GM10248 (cell line): ENCODE measurements at places on chromosomes 12 and 14.

DNA sequence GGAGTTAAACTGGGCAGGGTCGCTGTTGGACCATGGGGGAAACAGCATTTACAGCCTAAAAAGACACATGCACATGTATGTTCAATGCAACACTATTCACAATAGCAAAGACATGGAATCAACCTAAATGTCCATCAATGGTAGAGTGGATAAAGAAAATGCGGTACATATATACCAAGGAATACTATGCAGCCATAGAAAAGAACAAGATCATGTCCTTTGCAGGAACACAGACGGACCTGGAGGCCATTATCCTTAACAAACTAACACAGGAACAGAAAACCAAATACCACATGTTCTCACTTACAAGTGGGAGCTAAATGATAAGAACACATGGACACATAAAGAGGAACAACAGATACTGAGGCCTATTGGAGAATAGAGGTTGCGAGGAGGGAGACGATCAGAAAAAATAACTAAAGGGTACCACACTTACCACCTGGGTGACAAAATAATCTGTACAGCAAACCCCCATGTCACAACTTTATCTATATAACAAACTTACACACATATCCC is 25.0 kb upstream of the SRP54 start:
- no peak for DNase-seq

DNA sequence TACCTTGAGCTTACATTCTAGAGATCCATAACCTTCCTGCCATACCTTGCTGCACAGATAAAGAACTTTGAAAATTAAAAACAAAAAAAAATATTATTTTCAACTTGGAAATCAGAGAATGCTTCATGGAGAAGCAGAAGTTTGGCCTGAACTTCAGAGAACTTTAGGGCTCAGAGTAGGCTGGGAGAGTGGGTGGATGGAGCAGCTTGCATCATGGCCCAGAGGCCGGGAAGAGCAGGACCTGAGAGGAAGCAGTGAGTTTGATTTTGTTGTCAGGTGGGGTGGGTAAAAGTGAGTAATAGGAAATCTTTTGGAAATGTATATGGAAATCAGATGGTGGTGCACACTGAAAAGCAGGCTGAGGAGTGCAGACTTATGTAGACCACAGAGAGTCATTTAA is 228.5 kb upstream of the KRR1 start:
- DNase-seq: no peak

DNA sequence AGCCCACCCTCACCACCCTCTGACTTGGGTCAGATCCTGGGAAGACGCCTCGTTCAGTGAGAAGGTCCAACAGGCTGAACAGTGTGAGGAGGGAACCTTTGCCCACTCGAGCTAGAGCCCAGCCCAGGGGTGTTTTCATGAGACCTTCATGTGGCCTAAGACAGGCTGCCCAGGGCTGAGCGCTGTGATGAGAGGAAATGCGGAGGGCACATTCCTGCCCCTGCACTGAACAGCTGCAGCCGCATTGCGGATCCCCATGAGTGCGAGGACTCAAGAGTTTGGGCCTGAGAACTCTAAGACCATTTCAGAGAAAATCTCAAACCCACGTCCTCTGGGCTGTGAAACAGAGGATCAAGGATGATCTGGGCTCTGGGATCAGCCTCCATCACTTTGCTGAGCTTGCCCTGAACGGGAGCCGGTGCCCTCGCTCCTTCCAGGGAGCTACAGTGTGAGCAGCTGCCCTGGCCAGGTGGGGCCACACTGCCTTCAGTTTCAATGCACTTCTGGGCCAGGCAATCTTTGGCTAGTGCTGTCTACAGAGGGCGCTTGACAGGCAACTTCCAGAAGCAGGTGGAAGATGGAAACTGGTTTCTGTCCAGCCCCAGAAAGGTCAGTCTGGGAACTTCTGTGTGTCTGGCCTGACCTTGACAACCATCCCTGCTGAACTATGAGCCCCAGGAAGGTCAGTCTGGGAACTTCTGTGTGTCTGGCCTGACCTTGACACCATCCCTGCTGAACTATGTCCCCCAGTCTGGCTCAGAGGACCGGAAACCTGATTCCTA is 43.5 kb upstream of the P2RX7 start:
- no peak for DNase-seq

GRCh38 chr12:105262461-105263184 is 26.6 kb upstream of the APPL2 start:
- no peak for DNase-seq

DNA sequence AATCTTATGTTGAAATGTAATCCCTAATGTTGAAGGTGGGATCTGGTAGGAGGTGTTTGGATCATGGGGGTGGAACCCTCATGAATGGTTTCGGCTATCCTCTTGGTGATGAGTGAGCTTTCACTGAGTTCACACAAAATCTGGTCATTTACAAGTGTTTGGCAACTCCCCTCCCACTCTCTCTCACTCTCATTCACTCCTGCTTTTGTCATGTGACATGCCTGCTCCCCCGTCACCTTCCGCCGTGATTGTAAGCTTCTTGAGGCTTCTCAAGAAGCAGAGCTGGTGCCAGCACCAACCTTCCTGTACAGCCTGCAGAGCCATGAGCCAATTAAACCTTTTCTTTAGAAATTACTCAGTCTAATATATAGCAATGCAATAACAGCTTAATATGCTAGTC is 245.4 kb downstream of the BMP4 start:
- no peak for DNase-seq

DNA sequence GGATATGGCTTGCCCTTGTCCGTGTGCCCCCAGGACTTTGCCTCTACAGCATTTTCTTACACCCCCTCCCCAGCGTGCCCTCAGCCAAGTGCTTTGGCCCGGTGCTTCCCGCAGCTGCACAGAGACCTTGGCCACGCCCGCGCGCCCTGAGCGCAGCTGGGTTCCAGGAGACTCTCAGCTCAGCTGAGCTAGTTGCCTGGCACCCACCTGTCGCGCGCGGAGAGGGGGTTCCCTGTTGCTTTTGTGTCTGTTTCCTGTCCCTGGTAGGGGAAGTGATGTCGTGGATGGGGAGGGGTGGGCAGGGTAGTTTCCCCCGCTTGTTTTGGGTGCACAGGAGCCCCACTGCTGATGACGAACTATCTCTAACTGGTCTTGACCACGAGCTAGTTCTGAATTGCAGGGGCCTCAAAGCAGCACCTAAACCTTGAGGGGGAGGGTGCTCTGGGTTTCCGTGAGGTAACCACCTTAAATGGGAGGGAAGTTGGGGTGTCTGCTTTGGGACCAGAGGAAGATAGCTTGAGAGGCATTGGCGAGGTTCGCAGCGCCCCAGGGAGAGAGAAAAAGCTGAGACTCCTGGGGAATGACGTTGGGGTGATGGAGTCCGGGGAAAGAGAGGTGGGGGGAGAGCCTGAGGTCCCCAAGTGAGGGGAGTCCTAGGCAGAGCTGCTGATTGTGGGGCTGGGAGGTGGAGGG is 1.5 kb downstream of the DIO3 start:
- DNase-seq: no peak

- no peak for DNase-seq
Observed at GRCh38 chr14:59407246-59408010, 57.8 kb downstream of the GPR135 start.
